Activated naive CD8-positive, alpha-beta T cell treated with anti-CD3 and anti-CD28 coated beads for 36 hours (primary cell): ENCODE measurements at places on chromosomes 2 and 18. TPM values are rescaled to one million over a fixed set of nuclear protein-coding genes. Genes with fewer than 3 reads are reported as not detected.

The COL4A3 gene
- not detected for total RNA-seq

The ST3GAL5 gene
- total RNA-seq = 14.6 TPM

The GNLY gene
- total RNA-seq = 1.5 TPM

The SERPINB13 gene
- not detected for total RNA-seq

The KIAA2012 gene
- total RNA-seq = not detected

The DYNAP gene
- not detected for total RNA-seq

The CPS1 gene
- total RNA-seq = 2.8 TPM

The PPP4R3B gene
- total RNA-seq = 84.0 TPM

The ELOA2 gene
- not detected for total RNA-seq
